ENCODE measurements at places on chromosomes 5 and 9. TPM values are rescaled to one million over a fixed set of nuclear protein-coding genes. Genes with fewer than 3 reads are reported as not detected.

DNA sequence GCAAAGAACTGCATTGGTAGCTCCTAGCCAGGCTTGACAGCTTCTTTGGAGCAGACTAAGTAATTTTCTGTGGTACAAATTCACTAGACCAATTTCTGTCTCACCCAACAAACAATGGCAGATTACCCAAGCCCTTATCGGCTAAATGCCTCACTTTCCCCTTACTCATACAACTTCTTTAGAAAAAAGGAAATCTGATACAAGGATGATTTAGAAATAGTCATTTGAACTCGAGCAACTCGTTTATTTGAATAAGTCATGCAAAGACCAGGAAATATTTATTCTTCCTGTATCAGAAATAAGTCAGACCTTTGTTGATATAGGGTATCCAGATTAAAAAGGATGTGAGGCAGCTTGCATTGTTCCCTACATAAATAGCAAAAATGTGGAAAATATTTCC is 170.4 kb upstream of the CDH6 start:
- no peak overlapping the region for H3K4me3 ChIP-seq
- H3K27ac ChIP-seq, result no peak overlapping the region
- no peak for DNase-seq
- no peaks in the 10 kb centered on the region for H3K36me3 ChIP-seq
- H3K4me1 ChIP-seq, result peaks cover 7% of the 10 kb centered on the region

GRCh38 chr9:93576258-93577077 is at the start of gene PHF2:
TSS of gene PHF2 (plus strand) at chr9:93576584. CDS start at chr9:93576774, 190 bp downstream.
- no peaks in the 10 kb centered on the region for H3K27me3 ChIP-seq
- H3K4me1 ChIP-seq, result peaks cover 20% of the 10 kb centered on the region

GRCh38 chr5:82396396-82396795 is 118.2 kb upstream of the RPS23 start:
- H3K27ac ChIP-seq, result peak overlapping the region; percentile 92
- peaks cover 32% of the 10 kb centered on the region for H3K4me1 ChIP-seq
- peaks cover 7% of the 10 kb centered on the region for H3K36me3 ChIP-seq
- H3K4me3 ChIP-seq, result no peak overlapping the region

DNA sequence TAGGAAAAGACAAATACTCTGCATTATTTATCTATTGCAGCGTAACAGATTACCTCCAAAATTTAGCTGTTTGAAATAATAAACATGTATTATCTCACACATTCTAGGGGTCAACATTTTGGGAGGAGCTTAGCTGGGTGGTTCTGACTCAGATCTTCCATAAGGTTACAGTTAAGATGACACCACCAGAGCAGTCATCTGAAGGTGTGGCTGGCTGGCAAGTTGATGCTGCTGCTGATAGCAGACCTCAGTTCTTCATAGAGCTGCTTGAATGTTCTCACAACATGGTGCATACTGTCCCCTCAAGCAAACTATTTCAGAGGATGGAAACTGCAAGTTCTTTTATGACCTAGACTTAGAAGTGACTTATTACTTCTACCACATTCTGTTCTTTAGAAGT is 146.3 kb upstream of the FSTL4 start:
- H3K27ac ChIP-seq, result no peak overlapping the region
- H3K4me3 ChIP-seq, result no peak overlapping the region
- no peak for DNase-seq
- peaks cover 25% of the 10 kb centered on the region for H3K27me3 ChIP-seq
- H3K36me3 ChIP-seq, result no peaks in the 10 kb centered on the region

DNA sequence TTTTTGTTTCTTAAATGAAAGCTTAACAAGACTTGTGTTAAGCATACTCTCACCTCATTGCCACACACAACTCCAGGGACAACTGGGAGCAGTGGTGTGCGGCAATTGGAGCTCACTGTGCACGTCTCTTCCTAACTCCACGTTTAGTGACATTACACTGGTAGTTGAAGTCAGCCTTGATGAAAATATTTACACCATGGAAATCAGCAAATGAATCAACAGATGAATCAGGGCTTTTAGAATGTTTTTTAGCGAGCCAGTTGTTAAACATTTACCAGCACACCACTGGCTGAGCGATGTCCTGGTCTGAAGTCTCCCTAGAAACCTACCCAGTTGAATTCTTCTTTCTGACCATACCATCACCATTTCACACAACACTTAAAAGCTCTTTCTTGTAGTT is 67.3 kb downstream of the KLHL3 start:
- no peaks in the 10 kb centered on the region for H3K36me3 ChIP-seq
- DNase-seq, result no peak
- no peaks in the 10 kb centered on the region for H3K4me1 ChIP-seq
- peaks cover 24% of the 10 kb centered on the region for H3K27me3 ChIP-seq
- H3K27ac ChIP-seq, result no peak overlapping the region

- DNase-seq, result peak; percentile 73
- H3K27ac ChIP-seq, result no peak overlapping the region
- peaks cover 75% of the 10 kb centered on the region for H3K36me3 ChIP-seq
- H3K4me3 ChIP-seq, result no peak overlapping the region
- H3K27me3 ChIP-seq, result no peaks in the 10 kb centered on the region
Observed at GRCh38 chr9:132647355-132647754, 22.4 kb downstream of the DDX31 start.

DNA sequence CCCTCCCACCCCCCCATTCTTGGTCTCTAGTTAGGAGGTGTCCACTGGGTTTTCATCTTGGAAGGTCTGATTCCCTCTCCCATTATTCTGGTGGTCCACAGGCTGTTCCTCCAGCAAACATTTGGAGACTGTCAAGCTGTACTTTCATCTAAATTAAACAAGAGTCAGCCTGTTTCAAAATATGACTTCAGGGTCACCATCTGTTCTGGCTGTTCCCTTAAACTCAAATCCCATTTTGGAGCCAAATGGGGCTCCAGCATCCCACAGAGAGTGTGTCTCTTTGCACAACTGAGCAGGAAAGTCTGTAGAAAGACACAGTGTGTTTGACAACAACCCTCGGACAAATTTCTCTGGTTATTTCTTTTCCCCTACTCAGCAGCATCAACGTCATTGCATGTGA is 20.5 kb downstream of the COL15A1 start:
- H3K36me3 ChIP-seq, result no peaks in the 10 kb centered on the region
- no peak overlapping the region for H3K27ac ChIP-seq
- DNase-seq, result no peak

DNA sequence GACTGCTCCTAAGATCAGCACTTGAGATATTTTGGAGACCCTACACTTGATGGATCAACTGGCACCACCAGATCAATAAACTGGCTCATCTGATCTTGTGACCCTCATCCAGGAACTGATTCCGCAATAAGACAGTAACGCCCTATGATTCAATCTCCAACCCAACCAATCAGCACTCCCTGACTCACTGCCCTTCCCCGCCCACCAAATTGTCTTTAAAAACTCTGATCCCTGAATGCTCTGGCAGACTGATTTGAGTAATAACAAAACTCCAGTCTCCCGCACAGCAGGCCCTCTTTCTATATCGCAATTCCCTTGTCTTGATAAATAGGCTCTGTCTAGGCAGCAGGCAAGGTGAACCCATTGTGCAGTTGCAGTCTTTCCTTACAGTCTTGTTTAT is 677.0 kb downstream of the LRRC70 start:
- no peaks in the 10 kb centered on the region for H3K27me3 ChIP-seq
- H3K27ac ChIP-seq, result no peak overlapping the region
- peaks cover 13% of the 10 kb centered on the region for H3K4me1 ChIP-seq

DNA sequence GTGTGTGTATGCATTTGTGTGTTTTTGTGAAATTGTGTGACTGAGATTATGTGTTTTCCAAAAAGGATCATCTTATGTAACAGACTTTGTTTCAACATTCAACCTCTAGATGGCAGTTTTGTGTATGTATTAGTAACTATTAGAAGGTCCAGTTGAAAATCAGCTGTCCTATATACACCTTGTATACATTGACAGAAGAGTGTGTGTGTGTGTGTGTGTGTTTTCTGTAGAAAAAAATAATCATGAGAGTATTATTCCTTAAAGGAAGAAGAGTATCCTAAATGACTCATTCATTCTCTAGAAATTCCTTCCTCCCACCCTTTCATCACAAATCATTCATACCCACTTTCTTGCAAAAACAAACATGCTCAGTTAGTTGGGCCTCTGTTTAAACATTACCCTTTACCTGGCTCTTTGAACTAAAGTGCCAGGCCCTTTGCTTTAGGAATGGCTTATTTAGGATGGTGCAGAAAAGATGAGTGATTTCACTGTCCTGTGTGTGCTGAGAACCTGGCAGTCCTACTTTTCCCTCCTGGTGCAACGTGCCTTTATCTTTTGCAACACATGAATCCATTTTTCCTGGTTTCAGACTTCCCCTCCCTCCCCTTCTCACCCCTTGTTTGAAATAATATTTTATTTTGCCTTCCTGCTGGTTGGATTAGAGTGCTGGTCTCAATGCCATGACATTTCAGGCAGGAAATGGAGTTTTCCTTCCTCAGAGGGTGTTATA is 152.2 kb downstream of the ARHGAP26 start:
- H3K4me3 ChIP-seq, result no peak overlapping the region
- no peak overlapping the region for H3K27ac ChIP-seq
- no peaks in the 10 kb centered on the region for H3K36me3 ChIP-seq
- peaks cover 25% of the 10 kb centered on the region for H3K4me1 ChIP-seq
- peak; percentile 56 for DNase-seq
- no peaks in the 10 kb centered on the region for H3K27me3 ChIP-seq

GRCh38 chr5:143135832-143136551 is 267.5 kb downstream of the NR3C1 start:
- H3K27me3 ChIP-seq, result no peaks in the 10 kb centered on the region
- no peak overlapping the region for H3K4me3 ChIP-seq
- H3K36me3 ChIP-seq, result no peaks in the 10 kb centered on the region
- peaks cover 38% of the 10 kb centered on the region for H3K4me1 ChIP-seq

GRCh38 chr5:86439593-86440110 is 178.1 kb upstream of the COX7C start:
- H3K4me3 ChIP-seq, result no peak overlapping the region
- H3K4me1 ChIP-seq, result no peaks in the 10 kb centered on the region
- H3K27ac ChIP-seq, result no peak overlapping the region
- no peak for DNase-seq
- H3K36me3 ChIP-seq, result no peaks in the 10 kb centered on the region

GRCh38 chr9:137111788-137112563 is 2.6 kb downstream of the DPP7 start:
- H3K4me3 ChIP-seq, result no peak overlapping the region
- DNase-seq, result no peak
- no peaks in the 10 kb centered on the region for H3K4me1 ChIP-seq
- H3K36me3 ChIP-seq, result peaks cover 17% of the 10 kb centered on the region

- H3K36me3 ChIP-seq, result peaks cover 32% of the 10 kb centered on the region
- peak overlapping the region; percentile 92 for H3K27ac ChIP-seq
- no peaks in the 10 kb centered on the region for H3K27me3 ChIP-seq
- peaks cover 30% of the 10 kb centered on the region for H3K4me1 ChIP-seq
- no peak for DNase-seq
Observed at GRCh38 chr9:125262294-125262991, 817 bp downstream of the GAPVD1 start.

- no peak within 1 kb of the TSS for H3K4me3 ChIP-seq
- no peaks in the 10 kb centered on the region for H3K36me3 ChIP-seq
- H3K27ac ChIP-seq, result no peak within 1 kb of the TSS
- H3K4me1 ChIP-seq, result no peaks in the 10 kb centered on the region
- DNase-seq, result peak; percentile 57
- H3K27me3 ChIP-seq, result peaks cover 34% of the 10 kb centered on the region
Observed at GRCh38 chr5:35938568-35939227, at the start of gene CAPSL. TSS of gene CAPSL (minus strand) at chr5:35938622. CDS start at chr5:35921120, 17,502 bp downstream.

- no peaks in the 10 kb centered on the region for H3K4me1 ChIP-seq
- no peak overlapping the region for H3K4me3 ChIP-seq
- no peaks in the 10 kb centered on the region for H3K27me3 ChIP-seq
- DNase-seq, result no peak
Observed at GRCh38 chr5:6900247-6901227, 187.3 kb downstream of the TENT4A start.

DNA sequence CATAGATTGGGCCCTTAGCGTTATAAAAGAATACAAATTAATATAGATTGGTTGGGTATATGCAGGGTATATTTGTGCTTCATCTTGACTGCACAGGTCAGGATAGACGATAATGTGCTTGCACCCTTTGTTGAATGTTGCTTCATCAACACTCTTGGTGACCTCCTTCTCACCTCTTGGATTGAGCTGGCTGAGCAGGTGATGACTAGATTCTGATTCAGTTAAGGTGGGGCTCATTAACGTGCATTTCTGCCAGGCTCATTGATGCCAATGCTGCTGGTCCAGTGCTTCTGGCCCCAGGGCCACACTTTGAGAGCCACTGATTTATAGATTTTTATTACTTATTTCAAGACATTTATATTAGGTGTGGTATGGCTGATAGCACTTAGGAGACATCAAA is 27.7 kb downstream of the PCSK5 start:
- H3K4me3 ChIP-seq, result no peak overlapping the region
- peak; percentile 59 for DNase-seq
- H3K4me1 ChIP-seq, result no peaks in the 10 kb centered on the region
- no peaks in the 10 kb centered on the region for H3K36me3 ChIP-seq
- no peak overlapping the region for H3K27ac ChIP-seq

The PCDHB6 gene
- 0.22 TPM for total RNA-seq

The ST6GALNAC4 gene
- 39.5 TPM for total RNA-seq

The GPR151 gene
- total RNA-seq, result not detected

The SNCAIP gene
- total RNA-seq, result 0.12 TPM

The SMIM32 gene
- total RNA-seq, result not detected

The MEGF10 gene
- not detected for total RNA-seq

The HTR4 gene
- total RNA-seq, result not detected

The FAM200C gene
- 3.7 TPM for total RNA-seq

The TLE1 gene
- 26.8 TPM for total RNA-seq
